Endothelial cell (in vitro differentiated cells): ENCODE measurements at places on chromosomes 1 and 21.
A peak's percentile ranks its signal among the peaks of the same experiment; 100 is the strongest.

DNA sequence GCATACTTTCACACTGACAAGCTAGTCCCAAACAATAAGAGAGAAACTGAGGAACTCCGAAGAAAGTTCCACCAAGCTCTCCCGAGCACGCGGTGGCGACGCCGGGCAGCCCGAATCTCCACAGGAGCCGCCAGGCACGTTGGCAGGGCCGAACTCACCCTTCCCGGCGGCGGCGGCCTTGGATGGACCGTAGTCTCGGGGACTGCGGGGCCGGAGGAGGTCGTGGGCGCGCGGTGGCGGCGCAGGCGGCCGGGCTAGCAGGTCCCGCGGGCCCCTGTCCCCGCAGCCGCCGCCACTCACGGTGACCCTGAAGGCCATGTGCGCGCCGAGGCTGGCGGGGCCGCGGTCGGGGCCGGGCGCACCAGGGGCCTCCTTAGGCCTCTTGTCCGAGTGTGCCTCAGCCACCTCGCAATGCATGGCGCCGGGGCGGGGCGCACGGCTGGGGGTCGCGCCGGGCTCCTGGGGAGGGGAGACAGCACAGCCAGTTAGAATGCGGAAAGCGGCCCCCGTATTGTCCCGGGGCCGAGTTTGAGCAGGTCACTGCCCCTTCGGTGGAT lies 1.2 kb downstream of the GLIS1 start:
- DNase-seq: peak; percentile 21

DNA sequence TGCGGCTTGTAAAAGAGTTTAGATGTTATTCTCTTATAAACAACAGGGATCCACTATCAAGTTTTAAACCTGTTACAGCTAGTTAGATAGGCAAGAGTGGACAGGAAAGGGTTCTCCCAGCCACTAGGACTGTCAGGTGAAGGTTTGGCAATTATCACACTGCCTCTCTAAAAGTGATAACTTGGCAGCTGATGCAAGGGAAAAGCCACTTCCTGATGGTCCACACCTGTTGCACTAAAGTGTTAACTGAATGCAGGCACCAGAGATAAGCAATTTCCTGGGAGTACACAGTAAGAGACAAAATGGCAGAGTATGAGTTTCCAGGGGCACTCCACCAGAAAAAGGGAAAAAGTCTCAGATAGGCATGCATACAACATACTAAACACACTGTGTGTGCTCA lies 99.4 kb downstream of the VAV3 start:
- no peak for DNase-seq

- no peak for DNase-seq
These were observed 22.9 kb downstream of the PRDM2 start for GRCh38 chr1:13722808-13723360.

DNA sequence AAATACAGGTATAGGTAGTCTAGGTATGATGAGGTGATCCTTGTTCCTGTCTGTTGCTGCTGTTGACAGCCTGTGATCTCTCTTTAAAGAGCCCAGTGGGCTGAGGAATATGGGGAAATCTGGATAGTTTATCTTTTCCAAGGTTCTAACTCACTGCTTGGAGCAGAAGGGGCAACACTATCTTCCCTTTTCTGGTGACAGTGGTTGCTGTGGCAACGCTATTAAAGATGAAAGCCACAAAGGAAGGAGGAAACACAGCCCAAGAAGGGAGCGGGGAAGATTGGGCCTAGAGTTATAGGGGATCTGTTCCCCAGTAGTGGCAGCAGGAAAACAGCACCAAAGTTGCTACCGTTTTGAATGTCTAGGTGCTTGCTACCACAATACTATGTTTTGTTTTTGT lies 8.8 kb downstream of the PCP4L1 start:
- DNase-seq: no peak

DNA sequence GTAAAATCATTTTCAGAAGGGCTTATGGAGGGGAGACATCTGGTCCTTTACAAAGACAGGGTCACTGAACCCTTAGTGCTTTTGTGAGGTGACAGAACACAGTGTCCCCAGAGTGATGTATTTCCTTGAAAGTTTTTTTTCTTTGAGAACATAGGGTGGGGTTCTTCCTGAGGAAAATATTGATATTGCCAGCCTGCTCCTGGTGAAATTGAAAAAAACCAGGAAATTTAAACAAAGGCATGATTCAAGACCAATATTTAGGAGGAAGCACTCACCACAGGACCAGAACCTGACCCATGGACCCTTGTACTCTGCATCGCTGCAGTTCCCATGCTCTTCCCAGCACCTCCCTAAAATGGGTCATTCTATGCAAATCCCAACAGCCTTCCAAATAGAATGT lies 63.7 kb downstream of the ST6GALNAC3 start:
- DNase-seq: no peak

- no peak for DNase-seq
These were observed 53.6 kb downstream of the CHODL start for GRCh38 chr21:18298228-18298627.

- DNase-seq: no peak
These were observed 6.9 kb downstream of the WNT9A start for GRCh38 chr1:227940791-227941241.

DNA sequence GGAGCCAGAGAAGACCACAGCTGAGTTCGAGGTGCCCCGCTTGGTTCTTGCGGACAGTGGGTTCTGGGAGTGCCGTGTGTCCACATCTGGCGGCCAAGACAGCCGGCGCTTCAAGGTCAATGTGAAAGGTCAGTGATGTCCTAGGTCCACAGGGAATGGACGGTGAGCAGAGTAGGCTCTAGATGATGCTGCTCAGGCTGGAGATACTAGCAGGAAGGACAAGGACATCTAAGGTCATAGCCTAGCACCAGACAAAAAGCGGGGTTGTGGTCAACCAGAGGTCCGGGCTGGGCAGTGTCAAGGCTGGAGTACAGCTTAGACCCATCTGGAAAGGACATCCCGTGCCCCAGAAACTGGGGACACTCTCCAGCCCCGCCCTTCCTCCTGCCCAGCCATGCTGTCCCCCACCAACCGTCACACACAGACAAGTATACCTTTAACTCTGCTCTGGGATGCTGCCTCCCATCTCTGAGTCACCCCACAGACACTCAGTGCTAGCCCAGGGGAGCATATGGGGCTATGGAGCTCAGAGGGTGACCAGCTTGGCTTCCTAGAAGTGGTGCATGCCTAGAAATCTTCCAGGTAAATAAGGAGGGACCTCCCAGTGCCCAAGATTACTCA lies 8.7 kb downstream of the TIE1 start:
- no peak for DNase-seq

DNA sequence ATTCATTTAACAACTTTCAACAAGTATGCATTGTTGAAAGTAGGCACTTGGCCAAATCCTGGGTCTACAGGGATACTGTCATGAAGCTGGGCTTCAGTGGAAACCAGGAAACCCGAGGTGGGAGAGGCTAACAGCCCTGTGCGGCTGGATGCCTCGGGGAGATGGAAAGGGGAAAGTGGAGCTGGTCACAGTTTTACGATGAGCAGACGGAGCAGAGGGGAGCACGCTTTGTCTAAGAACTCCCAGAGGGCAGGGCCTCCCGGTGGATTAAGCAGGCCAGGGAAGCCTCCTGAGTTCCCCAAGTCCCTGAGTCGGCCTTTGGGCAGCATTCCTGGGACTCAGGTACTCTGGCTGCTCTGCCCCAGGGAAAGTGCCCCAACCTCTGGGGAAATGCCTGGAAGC lies 23.8 kb downstream of the STUM start:
- no peak for DNase-seq

DNA sequence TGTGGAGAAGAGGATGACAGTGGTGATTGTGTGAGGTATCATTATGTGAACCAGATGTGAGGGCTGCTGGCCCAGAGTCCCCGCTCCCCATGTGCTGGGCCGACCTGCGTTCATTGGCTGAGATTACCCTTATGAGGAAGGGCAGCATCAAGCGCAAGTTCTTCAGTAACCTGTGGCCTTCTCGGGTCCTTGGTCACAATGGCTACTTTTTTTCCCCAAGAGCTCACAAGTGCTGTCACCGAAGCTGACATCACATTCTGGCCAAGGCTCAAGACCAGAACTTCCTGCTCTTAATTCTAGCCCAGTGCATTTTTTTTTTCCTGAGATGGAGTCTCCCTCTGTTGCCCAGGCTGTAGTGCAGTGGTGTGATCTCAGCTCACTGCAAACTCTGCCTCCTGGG lies 262.9 kb downstream of the RHOU start:
- no peak for DNase-seq

DNA sequence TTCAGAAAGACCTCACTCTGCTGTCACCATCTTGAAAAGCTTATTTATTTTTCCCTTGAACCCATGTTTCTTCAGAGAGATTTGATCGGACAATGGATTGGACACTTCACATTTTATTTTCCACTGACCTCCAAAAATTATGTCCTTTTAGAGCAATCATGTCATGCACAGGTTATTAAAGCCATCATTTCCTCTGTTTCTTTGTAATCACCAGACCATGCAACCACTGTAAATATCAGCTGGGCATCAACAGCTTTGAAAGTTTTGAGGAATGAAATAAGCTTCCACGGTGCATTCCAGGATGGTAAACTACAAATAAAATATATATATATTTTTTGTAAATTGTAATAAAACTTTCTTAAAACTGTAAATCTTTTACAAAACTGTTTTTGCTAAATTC lies 144.1 kb upstream of the ADAMTS5 start:
- DNase-seq: no peak

DNA sequence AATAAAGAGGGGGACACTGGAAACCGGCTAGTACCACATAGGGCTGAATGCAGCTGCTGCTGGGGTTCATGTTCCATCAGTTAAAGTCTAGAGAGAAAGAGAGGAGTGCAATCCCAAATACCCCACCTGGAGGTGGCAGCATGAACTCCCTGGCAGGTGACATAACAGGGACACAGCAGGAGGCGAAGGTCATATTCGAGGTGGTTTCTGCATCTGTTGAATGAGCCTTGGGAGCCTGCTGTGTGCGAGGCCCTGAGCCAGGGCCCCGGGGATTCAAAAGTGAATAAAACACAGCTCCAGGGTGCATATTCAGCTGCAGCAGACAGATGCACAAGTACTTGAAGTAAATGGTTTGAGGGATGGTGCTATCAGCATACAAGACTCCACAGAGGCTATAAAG lies 456.8 kb downstream of the SETD4 start:
- no peak for DNase-seq

GRCh38 chr1:39592069-39592468 lies 15.5 kb upstream of the PABPC4 start:
- DNase-seq: no peak

- DNase-seq: no peak
These were observed 17.6 kb upstream of the CCT8 start for GRCh38 chr21:29091033-29091432.

DNA sequence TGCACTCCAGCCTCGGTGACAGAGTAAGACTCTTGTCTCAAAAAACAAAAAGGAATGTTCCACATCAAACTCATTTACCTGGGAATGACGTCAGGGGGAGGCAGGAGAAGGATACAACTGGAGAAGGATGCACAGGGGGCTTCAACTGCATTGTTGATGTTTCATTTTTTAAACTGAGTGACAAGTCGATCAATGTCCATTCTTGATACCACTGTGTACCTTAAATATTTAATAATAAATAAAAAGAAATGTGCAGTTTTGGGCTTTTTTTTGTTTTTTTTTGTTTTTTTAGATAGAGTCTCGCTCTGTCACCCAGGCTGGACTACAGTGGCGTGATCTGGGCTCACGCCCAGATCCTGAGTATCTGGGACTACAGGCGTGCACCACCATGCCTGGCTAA lies 35.8 kb downstream of the PLEKHO1 start:
- no peak for DNase-seq

- DNase-seq: no peak
These were observed 15.7 kb downstream of the GPR3 start for GRCh38 chr1:27408151-27408550.

DNA sequence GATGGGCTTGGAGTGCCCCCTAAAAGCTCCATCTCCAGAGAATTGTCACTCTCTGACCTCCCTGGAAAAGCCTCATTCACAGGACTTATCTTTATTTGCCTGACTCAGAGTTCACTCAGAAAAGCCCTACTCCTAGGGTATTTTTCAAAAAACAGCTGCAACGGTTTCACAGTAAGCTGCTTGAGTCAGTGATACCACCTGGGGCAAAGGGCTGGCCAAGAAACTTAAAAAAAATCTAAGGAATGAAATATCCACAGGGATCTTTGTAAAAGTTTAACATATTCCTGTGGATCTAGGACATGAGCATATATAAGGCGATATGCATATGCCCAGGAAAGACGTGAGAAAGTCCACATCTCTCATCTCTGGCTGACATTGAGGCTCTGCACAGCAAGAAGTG lies 33.8 kb upstream of the TSPAN2 start:
- DNase-seq: no peak

DNA sequence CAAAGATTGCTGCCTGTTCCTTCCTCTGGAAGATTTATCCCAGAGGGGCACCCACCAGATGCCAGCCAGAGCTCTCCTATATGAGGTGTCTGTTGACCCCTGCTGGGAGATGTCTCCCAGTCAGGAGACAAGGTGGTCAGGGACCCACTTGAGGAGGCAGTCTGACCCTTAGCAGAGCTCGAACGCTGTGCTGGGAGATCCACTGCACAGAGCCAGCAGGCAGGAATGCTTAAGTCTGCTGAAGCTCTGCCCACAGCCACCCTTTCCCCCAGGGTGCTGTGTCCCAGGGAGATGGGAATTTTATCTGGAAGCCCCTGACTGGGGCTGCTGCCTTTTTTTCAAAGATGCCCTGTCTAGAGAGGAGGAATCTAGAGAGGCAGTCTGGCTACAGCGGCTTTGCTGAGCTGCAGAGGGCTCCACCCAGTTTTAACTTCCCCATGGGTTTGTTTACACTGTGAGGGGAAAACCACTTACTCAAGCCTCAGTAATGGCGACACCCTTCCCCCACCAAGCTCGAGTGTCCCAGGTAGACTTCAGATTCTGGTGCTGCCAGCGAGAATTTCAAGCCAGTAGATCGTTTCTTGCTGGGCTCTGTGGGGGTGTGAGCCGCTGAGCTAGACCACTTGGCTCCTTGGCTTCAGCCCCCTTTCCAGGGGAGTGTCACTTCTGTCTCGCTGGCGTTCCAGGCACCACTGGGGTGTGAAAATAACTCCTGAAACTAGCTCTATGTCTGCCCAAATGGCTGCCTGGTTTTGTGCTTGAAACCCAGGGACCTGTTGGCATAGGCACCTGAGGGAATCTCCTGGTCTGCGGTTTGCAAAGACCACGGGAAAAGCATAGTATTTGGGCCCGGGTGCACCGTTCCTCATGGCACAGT lies 51.1 kb upstream of the PDC start:
- DNase-seq: no peak

- DNase-seq: no peak
These were observed 172.5 kb downstream of the ST6GALNAC5 start for GRCh38 chr1:77039739-77040138.

- no peak for DNase-seq
These were observed 154.1 kb downstream of the CLIC6 start for GRCh38 chr21:34822942-34823341.

DNA sequence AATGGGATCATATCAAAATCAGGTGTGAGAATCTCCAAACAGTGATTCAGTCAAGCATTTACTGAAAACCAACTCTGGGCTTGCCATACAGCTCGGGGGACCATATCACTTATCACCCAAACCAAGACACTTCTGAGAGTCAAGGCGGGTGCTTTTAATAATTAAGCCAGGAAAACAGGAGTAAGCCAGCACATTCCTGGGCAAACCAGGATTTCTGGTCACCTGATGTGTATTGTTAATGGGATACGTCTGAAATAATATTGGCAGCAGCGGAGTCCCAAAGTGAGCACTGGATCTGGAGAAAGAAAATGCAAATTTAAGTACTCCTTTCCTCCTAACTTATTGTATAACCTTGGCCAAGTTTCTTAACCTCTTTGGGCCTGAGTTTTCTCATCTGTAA lies 17.6 kb downstream of the OSCP1 start:
- DNase-seq: no peak
